Cardiac ventricle fibroblast (primary cell): ENCODE measurements at places on chromosomes 6 and 20. TPM values are rescaled to one million over a fixed set of nuclear protein-coding genes. Genes with fewer than 3 reads are reported as not detected.

ZFP64 gene
- 9.8 and 9.9 TPM in 2 replicates for total RNA-seq

HLA-G gene
- total RNA-seq: not detected in 2 replicates

PGC gene
- not detected in 2 replicates for total RNA-seq

EFCAB8 gene
- total RNA-seq: not detected in 2 replicates

JAG1 gene
- 36.3 and 36.5 TPM in 2 replicates for total RNA-seq

CST2 gene
- total RNA-seq: not detected in 2 replicates

BHLHE23 gene
- total RNA-seq: not detected in 2 replicates

CUL9 gene
- total RNA-seq: 12.7 and 17.2 TPM in 2 replicates

FAM162B gene
- 1.3 and 2.4 TPM in 2 replicates for total RNA-seq

MROH8 gene
- total RNA-seq: 1.3 and 1.4 TPM in 2 replicates

SEMG1 gene
- total RNA-seq: not detected in 2 replicates

SRMS gene
- not detected in 2 replicates for total RNA-seq

COL9A3 gene
- 46.0 and 51.4 TPM in 2 replicates for total RNA-seq

CBLN4 gene
- not detected in 2 replicates for total RNA-seq

MAK gene
- total RNA-seq: not detected in 2 replicates

PNPLA1 gene
- total RNA-seq: not detected in 2 replicates

PROCR gene
- total RNA-seq: 16.8 and 39.7 TPM in 2 replicates

ARFGEF3 gene
- total RNA-seq: 0.05 and 0.06 TPM in 2 replicates

VPS16 gene
- 26.4 and 34.6 TPM in 2 replicates for total RNA-seq

DNAH8 gene
- not detected in 2 replicates for total RNA-seq

HLA-DQA1 gene
- total RNA-seq: not detected in 2 replicates

KCNK15 gene
- 2.3 and 2.5 TPM in 2 replicates for total RNA-seq

OR2B6 gene
- not detected in 2 replicates for total RNA-seq

MCCD1 gene
- not detected in 2 replicates for total RNA-seq

ARMH2 gene
- not detected in 2 replicates for total RNA-seq

MOG gene
- not detected in 2 replicates for total RNA-seq

DZANK1 gene
- 0.19 and 1.8 TPM in 2 replicates for total RNA-seq

UNC5CL gene
- not detected in 2 replicates for total RNA-seq

KHDC1L gene
- total RNA-seq: not detected in 2 replicates

LRFN2 gene
- total RNA-seq: not detected in 2 replicates

EPHA7 gene
- 0.05 TPM in 1 of 2 replicates, not detected in the other for total RNA-seq

PLAGL2 gene
- 3.2 and 4.5 TPM in 2 replicates for total RNA-seq

SNAI1 gene
- total RNA-seq: 3.7 and 5.1 TPM in 2 replicates

MICB gene
- 2.2 and 5.1 TPM in 2 replicates for total RNA-seq

NOTCH4 gene
- 3.9 and 5.3 TPM in 2 replicates for total RNA-seq

SMLR1 gene
- total RNA-seq: not detected in 2 replicates

SLC32A1 gene
- total RNA-seq: not detected in 2 replicates

DEFB132 gene
- total RNA-seq: not detected in 2 replicates

ADGRG6 gene
- 0.06 and 0.54 TPM in 2 replicates for total RNA-seq

DCDC2 gene
- total RNA-seq: not detected in 2 replicates

DDX43 gene
- total RNA-seq: 0.37 and 2.3 TPM in 2 replicates

TOMM34 gene
- 18.4 and 21.6 TPM in 2 replicates for total RNA-seq

OVOL2 gene
- total RNA-seq: not detected in 2 replicates

PPIL6 gene
- total RNA-seq: 3.9 and 8.1 TPM in 2 replicates

ANKEF1 gene
- 0.37 and 0.68 TPM in 2 replicates for total RNA-seq

RAET1G gene
- total RNA-seq: 1.9 and 2.8 TPM in 2 replicates

AGER gene
- 0.50 and 1.4 TPM in 2 replicates for total RNA-seq

VSX1 gene
- total RNA-seq: not detected in 2 replicates

PPP1R11 gene
- 30.6 and 31.6 TPM in 2 replicates for total RNA-seq

SLC22A3 gene
- 4.5 and 6.3 TPM in 2 replicates for total RNA-seq

TMEM200A gene
- 0.98 and 1.00 TPM in 2 replicates for total RNA-seq

IP6K3 gene
- total RNA-seq: not detected in 2 replicates

HS3ST5 gene
- total RNA-seq: not detected in 2 replicates

WFDC5 gene
- total RNA-seq: not detected in 2 replicates

RCAN2 gene
- total RNA-seq: 0.10 and 0.37 TPM in 2 replicates

CLPSL2 gene
- total RNA-seq: not detected in 2 replicates

FKBP1A gene
- total RNA-seq: 148 and 164 TPM in 2 replicates

GLP1R gene
- total RNA-seq: not detected in 2 replicates

ACTL10 gene
- 2.1 and 2.2 TPM in 2 replicates for total RNA-seq
